ENCODE measurements at places on chromosomes 4 and X.

- DNase-seq: no peak
Observed at GRCh38 chr4:9970399-9971011, 50.8 kb downstream of the SLC2A9 start.

DNA sequence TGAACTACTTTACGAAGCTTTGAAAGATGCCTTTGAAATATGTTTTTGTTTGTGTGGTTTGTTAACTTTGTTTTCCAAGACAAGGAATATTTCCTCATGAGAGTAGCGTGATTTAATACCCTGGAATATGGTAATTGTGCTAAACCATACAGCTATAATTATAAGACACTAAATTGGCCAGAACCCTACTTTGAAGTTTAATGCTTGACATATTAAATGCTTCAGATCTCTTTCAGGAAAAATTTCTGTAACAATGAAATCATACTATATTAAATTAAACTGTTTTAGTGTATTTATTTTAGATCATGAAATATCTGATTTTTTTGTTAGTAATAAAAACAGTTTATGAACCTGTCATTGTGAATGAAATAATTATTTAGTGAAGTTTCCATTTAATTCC is 63.5 kb downstream of the DCLK2 start:
- DNase-seq: no peak

DNA sequence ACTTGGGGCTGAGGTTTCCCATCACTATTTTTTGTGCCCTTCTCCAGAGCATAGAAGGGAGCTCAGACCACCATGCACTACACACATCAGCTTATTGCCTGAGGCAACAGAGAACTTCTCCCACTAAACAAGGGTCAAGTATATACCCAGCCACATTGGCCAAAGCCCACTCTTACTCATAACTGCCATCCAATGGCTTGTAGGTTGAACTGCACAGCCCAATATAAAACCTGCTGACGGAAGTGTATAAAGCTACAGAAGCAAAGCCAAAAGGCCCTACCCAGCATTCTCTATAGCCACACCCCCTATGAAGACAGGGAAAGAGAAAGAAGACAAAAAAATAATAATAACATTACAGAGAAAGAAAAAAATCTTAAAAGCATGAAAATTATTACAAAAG is 139.7 kb downstream of the LRBA start:
- DNase-seq: no peak

DNA sequence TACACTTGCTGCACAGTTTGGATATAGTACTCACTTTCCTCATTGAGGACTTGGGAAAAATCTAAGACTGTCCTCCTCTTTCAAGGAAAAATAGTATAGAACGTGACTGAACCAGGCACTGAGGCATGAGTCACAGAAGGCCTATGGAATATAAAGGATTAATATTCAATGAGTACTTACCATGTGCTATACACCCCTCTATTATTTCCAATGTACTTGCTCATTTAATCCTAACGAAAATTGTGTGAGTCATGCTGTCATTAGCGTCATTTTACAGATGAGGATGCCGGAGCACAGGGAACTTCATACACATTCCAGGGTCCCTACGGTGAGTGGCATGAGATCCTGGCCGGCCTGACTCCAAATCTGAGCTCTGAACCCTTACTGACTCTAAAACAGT is 2136.2 kb upstream of the TENM3 start:
- DNase-seq: no peak

- no peak for DNase-seq
Observed at GRCh38 chr4:16775411-16776154, 122.9 kb downstream of the LDB2 start.

DNA sequence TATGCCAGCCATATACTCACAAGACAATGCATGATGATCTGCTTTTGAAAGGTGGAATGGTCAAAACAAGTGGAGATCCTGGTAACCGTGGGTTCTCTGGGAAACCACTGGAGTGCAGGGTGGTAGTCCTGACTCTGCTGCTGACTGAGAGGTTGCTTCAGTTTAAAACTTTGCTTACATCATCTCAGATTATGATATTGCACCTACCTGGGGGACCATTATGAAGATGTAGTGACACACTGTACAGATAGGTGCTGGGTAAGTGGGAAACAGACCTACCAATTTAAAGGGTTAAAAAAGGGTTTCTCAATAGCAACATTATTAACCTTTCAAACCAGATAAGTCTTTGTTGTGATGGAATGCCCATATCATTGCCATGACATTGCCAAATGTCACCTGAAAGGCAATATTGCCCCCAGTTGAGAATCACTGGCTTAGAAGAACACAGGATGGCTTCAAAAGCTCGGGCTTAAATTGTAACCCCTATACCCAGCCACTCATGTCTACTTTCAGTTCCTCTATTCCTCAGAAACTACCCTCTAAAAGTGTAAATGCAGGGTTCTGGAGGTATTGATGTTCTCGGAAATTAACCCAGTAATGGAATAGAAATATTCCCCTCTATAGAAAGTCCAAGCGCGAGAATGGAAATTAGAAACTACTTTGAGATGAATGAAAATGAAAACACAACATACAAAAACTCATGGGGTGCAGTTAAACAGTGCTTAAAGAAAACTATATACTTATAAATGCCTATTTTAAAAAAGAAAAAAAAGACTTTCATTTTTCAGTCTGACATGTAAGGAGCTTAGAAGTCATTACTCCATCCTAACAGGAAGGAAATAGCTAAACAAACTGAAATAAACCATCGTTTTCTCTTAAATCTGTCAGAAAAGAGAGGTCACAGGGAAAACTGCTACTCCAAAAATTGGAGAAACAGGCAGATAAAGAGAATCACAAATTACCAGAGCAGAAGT is 65.8 kb downstream of the ARHGEF6 start:
- DNase-seq: no peak

DNA sequence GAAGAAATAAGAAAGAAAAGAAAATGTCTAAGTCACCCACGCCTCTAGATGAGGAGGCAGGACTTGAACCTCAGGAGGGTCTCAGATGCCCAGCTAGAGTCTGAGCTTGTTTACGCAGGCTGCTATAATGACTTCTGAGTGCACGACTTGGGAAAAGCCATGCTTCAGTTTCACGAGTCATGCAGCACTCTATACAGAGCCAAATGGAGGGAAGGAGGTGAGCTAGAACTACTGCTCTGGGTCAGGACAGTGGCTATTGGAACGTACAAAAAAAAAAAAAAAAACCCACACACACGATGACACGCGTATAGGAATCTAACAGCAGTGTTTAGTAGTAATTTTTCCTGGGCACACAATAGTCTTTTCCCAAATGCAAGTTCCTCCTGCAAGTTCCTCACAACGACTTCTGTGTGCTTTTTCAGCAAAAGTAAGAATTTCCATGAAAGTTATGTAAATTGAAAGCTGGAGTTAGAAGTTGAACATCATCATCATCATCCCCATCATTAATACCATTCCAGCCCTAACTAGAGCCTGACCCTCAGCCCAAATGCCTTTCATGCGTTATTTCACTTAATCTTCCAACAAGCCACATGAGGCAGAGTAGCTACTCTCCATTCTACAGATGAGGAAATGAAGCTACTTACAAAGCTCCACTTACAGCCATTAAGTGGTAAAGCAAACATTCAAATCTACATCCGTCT is 36.6 kb downstream of the IRF2 start:
- DNase-seq: no peak

DNA sequence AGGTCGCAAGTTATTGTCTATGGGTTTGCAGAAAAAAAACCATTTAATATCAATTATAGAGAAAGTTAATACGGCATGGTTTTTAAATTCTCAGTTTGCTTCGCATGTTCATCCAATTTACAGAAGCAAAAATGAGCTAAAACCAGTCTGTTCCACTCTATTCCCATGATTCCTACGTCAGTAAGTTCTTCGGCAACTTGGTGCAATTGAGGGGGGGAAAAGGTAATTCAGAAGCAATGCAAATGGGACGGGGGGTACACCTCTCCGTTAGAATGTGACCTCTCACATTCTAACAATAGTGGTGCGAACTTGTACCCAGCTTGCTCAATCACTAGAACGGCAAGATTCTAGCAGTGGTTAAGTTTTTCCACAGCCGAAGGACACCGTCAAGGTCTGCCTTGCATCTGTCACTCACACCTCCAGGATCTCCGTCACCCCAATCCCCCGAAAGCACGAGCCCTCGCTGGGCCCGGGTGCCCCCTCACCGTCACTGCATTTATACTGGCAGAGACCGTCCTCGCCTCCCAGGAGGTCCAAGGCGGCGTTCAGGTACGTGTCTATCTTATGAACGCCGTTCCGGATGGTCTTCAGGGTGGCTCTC is 653 bp downstream of the PLA2G12A start:
- DNase-seq: no peak

- DNase-seq: no peak
Observed at GRCh38 chrX:55919367-55920221, 202.0 kb downstream of the RRAGB start.

DNA sequence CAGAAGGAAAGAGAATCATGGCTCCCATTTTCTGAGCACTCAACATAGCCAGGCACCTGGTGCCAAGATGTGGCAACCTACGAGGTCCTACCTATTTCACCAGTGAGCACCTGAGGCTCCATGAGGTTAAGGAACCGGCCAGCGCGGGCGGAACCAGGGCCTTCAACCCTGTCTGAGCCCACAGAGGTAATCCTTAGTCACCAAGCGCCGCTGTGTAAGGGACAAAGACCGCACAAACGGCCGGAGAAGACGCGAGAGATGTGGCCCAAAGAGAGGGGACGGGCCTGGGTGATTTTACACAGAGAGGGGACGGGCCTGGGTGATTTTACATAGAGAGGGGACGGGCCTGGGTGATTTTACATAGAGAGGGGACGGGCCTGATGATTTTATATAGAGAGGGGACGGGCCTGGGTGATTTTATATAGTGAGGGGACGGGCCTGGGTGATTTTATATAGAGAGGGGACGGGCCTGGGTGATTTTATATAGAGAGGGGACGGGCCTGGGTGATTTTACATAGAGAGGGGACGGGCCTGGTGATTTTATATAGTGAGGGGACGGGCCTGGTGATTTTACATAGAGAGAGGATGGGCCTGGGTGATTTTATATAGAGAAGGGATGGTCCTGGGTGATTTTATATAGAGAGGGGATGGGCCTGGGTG is 114.2 kb downstream of the SMIM20 start:
- no peak for DNase-seq

- no peak for DNase-seq
Observed at GRCh38 chr4:53147197-53147596, 218.7 kb downstream of the SCFD2 start.

All from natural killer cell treated with Interleukin-12 subunit alpha and Interleukin-12 subunit beta and Interleukin-15 and Interleukin-18, amount 100 ng/mL, for 72 hours (primary cell).